ENCODE measurements at places on chromosomes 16 and 17.
A peak's percentile ranks its signal among the peaks of the same experiment; 100 is the strongest.

DNA sequence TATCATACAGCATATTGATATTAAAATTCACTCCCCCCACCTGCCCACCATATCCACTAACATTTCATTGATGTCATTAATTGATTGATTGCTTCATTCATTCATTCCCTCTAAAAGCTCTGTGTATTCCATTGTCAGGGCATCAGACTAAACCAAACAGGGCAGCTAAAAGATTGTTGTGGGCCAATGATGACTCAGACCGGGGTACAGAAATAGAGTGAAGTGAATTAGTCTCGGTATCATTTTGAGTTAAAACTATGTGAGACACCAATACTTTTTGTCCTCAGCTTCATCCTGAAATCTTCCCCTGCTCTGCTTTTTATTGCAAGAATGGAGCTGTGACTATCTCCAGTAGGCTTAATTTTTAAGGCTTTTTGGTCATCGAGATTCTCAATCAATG, 868.3 kb downstream of the CDH11 start:
- no peak for DNase-seq

GRCh38 chr17:18968345-18968744, 16.4 kb downstream of the SLC5A10 start:
- DNase-seq: no peak

DNA sequence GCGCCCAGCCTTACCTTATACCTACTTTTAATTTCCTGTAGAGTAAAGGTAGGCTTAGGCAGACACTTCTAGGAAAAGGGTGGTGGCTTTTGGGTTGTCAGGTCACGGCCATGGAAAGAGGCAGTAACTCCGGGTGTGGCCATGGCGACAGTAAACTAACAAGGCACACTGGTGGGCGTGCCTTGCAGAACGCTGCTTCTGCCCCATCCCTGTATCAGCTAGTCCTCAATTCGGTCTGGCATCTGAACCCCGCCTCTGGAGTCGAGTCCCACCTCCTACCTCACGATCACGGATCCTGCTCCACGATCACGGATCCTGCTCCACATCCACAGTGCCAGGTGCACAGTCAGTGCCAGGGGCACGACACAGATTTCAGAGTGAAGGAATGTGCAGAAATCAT, 5.6 kb downstream of the ADCY9 start:
- no peak for DNase-seq

- no peak for DNase-seq
These were observed 474.8 kb downstream of the SHISA9 start for GRCh38 chr16:13376174-13376573.

DNA sequence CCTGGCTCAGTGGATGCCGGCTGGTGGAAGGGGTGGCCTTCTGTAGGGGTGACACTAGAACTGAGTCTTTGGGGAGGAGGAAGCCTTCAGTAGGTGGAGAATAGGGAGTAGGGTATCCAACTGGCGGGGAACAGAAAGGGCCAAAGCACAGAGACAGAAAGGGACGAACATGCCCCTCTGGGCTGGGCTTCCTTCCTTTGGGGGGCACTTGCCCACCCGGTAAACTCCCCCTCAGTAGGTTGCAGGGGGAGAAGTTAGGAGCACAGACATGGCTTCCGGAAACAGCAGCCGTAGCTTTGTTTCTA, 774 bp downstream of the ENGASE start:
- DNase-seq: no peak

DNA sequence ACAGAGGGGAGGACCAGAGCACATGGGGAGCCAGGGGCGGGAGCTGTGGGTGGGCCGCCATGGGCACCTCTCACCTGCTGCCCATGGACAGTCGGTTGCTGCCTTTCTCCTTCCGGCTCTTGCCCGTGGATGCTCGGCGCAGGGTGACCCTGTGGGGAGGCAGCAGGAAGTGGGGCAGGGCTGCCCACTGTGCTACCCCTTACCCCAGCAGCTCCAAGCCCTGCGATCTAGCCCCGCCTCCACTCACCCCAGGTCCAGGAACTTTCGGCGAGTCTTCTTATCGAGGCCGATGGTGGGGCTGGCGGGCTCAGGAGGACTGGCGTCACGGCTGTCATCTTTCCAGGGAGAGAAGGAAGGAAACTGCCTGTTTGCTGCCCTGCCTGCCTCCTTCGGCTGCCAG, 14.2 kb downstream of the SAMD14 start:
- DNase-seq: no peak

GRCh38 chr16:85316321-85316919, 204.1 kb upstream of the CIBAR2 start:
- peak; percentile 79 for DNase-seq

- no peak for DNase-seq
These were observed 5.0 kb downstream of the LSM12 start for GRCh38 chr17:44061446-44061845.

DNA sequence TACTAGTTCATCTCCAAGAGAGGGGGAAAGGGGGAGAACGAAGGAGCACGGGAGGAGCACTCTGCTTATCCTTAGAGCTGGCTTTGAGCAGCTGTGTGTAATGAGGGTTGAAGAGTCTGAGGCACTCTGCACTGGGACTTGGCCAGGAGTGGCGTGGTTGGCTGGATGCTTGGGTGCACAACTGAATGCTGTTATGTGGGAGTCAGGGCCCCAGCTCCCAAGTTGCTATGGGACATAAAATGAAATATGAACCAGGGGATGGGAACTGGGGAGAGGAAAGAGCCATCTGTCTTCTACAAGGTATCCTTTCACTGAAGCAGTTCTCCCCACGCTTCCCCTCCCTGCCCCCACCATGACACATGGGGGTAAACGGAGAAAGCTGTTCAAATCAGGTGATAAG, 105.9 kb upstream of the ANKFN1 start:
- DNase-seq: no peak

Data from SHP77 (cell line).